Stimulated activated CD4-positive, alpha-beta T cell treated with anti-CD3 and anti-CD28 coated beads, TNF-alpha, amount 100 ng/mL, for 1 hour (primary cell): ENCODE measurements at places on chromosomes 3 and 15.

- no peak for DNase-seq
Measured at GRCh38 chr3:34024447-34025240, 226.2 kb downstream of the PDCD6IP start.

- DNase-seq = no peak
Measured at GRCh38 chr3:134598763-134599545, 51.9 kb downstream of the KY start.

DNA sequence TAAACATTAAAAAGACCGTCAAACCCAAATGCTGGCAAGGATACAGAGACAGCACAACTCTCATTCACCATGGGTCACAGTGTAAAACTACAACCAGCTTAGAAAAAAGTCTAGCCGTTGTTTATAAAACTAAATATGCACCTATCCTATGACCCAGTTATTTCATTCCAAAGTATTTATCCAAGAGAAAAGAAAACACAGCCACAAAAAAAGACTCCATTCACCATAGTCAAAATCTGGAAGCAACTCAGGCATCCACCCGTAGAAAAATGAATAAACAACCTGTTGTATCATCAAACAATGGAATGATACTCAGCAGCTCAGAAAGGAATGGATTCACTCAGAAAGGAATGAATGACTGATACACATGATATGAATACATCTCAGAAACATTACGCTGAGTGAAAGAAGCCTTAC, 28.6 kb downstream of the PLD1 start:
- no peak for DNase-seq

- no peak for DNase-seq
Measured at GRCh38 chr3:126259411-126260391, 79.3 kb upstream of the ALDH1L1 start.

DNA sequence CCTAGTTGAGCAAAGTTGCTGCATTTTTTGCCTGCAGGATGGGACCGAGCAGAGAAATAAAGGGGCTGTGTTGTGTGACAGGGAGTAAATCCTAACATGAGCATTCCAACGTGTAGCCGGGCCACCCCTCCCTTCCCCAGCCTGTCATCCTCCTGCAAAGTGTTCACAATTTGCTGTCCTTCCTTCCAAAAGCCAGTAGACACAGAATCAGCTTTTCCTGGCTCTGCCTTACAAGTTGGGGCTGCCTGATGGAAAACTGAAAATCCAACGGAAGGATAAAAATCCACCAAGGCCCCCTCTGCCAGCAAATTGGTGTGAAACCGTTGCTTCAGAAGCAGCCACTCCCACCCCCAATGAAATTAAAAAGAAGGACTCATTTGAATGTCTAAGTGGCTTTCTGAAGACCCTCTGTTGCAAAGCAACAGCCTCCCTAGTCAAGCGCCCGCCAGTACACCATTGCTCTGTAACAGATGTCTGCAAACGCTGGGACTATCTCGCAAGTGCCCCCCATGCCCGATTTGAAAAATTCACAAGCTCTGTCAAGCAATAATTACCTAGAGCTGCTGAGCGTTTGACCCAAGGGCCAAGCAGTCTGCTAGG, 665 bp downstream of the FRMD4B start:
- no peak for DNase-seq

- no peak for DNase-seq
Measured at GRCh38 chr3:110955301-110955880, 116.2 kb upstream of the NECTIN3 start.

- no peak for DNase-seq
Measured at GRCh38 chr3:24338409-24339130, 156.1 kb downstream of the THRB start.

DNA sequence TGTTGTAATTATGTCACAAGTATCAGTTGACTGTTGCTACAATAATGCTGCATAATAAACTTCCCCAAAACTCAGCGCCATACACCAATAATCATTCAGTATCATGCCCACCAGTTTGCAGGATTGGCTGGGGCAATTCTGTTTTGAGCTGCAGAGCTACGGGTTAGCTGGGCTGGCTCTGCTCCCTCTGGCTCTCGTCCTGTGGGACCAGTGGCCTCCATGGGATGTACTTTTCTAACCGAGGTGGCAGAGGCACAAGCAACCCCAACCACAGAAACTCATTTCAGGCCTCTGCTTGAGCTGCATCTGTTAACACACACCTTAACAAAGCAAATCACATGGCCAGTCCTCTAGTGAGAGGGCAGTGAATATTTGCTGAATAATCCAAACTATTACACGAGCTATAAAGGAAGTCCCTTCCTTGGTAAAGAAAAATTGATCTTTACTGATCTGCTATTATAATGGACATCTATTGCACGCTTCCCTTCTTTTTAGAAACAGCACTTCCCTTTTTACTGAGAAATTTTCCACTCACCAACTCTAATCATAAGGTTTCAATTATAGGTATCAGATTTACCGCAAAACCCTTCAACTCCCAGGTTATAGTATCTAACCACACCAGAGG, 10.9 kb upstream of the BCL2A1 start:
- no peak for DNase-seq

GRCh38 chr3:13358643-13359042, 61.5 kb downstream of the NUP210 start:
- DNase-seq = no peak

GRCh38 chr3:196603683-196604082, 35.2 kb downstream of the FBXO45 start:
- DNase-seq = no peak

DNA sequence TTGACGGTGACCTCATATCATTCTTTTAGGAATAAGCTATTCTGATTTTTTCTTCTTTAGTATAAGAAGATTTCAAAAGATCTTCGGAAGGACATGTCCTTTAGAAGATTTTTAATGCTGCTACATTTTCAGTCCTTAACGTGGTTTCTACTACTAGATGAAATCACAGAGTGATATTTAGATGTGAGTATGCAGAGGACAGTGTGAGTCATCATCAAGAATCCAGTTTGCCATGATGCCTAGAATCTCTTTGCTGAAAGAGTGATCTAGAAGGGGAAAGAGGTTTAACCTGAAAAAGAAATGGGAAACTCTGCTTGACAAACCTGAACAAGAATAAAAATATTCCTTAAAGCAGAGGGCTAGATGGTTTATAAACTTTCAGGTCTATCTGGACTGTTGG, 43.2 kb downstream of the SLC7A14 start:
- no peak for DNase-seq

DNA sequence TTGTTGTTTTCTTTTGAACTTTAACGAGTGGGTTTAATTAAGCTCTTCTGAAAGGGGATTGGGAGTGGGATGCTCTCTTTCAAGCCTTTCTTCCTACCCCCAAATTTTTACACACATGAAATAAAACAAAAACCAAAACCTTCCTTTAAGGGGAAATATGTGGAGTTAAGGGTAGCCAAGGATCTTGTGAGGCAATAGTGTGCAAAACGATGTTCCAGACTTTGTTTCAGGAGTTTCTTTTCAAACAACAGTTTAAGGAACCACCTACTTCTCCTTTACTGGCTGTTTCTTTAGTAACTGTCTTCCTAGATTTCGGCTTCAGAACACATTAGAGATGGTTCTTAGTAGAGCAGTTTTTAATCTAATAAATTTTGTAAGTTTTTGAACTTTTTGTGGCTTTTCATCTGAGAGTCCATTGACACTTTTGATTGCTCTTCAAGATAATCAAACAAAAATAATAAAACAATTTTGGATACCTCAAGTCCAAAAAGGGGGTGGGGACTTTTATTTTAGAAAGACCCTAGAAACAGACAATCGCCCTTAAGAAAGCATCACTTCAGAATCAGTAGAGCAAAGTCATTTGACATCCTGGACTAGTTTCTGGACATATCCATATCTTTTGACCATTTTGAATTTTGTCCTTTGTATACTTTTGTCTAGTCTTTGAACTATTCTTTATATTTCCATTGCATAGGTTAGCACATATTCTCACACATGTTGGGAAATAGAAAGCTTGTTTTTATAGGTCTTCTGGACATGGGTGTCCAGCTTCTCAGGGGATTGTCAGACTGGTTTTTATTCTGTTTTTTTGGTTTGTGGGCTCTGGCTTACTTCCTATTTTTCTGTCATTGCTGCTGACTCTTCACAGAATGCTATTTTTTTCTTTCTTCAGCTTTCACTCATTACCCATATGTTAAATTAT, 6.0 kb downstream of the DIPK2A start:
- no peak for DNase-seq

GRCh38 chr3:127375151-127375930, 87.5 kb upstream of the PRR20G start:
- DNase-seq = no peak

- no peak for DNase-seq
Measured at GRCh38 chr3:8563597-8563996, 62.0 kb downstream of the LMCD1 start.
